Activated B cell treated with CpG ODN at 0.5 μM for 24 hours (primary cell): ENCODE measurements at places on chromosomes 1 and 21.

- DNase-seq, result no peak
Observed at GRCh38 chr21:28310711-28311110, 682.0 kb downstream of the LTN1 start.

- no peak for DNase-seq
Observed at GRCh38 chr1:94044290-94044790, 76.6 kb downstream of the ABCA4 start.

- DNase-seq, result no peak
Observed at GRCh38 chr1:189678779-189679178, 798.9 kb downstream of the BRINP3 start.

DNA sequence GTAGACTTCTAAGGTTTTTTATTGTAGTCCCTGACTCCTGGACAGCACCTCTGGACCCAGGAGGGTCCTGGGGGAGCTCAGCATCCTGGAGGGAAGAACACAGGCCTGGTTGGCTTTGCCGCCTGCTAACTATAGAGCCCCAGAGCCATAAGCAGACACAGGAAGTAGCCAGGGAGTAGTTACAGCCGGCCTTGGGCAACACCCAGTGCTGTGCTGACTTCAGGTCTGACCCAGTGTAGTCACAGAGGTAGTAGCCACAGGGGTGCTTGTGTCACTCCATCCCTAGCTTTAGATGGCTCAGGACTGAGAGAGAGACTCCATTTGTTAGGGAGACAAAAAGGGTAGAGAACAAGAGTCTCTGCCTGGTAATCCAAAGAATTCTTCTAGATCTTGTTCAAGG is 21.9 kb downstream of the MCOLN2 start:
- no peak for DNase-seq

DNA sequence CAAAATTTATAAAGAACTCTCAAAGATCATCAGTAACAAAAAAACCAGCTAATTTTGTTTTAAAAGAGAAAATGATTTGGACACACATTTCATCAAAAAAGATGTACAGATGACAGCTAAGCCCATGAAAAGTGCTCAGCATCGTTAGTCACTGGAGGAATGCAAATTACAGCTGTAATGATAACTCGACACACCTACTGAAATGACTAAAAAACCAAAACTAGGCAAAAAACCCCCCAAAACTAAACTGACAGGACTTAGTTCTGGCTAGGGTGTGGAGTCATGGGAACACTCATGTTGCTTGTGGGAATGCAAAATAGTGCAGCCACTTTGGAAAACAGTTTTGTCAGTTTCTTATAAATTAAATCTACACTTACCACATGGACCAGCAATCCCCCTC is 59.5 kb downstream of the CNIH3 start:
- DNase-seq, result no peak

GRCh38 chr21:25396135-25396711 is 211.1 kb downstream of the MRPL39 start:
- DNase-seq, result peak; percentile 33
